Left kidney (tissue), 8 donors: ENCODE measurements at places on chromosomes 2 and 18.

DNA sequence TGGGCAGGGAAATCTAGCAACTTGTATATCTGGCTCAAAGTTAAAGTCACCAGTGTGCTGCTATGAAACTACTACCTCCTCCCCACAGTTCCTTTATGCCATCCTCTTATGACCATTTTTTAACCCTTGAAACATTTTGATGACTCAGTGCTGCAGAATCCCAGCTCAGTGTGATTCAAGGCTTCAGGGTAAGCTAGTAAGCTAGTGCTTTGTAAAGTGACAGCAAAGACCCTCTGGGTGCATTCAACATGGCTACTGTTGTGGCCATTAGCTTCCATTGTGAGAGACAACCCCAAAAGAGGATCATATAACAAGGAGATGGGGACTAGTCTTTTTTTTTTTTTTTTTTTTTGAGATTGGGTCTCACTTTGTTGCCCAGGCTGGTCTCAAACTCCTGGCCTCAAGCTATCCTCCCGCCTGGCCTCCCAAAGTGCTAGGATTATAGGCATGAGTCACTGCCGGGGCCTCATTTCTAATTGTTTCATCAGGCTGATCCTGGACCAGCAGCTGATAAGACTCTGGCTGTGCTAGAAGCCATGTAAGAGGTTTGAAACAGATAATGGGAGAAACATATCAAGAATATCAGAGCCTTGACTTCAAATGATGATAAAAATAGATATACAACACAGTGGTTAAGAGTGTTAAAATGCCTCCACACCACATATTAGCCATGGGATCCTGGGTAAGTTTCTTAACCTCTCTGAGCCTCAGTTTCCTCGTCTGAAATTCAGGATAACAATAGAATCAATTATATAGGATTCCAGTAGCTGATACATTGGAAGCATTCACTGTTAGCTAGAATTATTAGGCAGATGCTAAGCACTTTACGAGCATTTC is 65.7 kb upstream of the RTN4 start:
- no peak for DNase-seq

DNA sequence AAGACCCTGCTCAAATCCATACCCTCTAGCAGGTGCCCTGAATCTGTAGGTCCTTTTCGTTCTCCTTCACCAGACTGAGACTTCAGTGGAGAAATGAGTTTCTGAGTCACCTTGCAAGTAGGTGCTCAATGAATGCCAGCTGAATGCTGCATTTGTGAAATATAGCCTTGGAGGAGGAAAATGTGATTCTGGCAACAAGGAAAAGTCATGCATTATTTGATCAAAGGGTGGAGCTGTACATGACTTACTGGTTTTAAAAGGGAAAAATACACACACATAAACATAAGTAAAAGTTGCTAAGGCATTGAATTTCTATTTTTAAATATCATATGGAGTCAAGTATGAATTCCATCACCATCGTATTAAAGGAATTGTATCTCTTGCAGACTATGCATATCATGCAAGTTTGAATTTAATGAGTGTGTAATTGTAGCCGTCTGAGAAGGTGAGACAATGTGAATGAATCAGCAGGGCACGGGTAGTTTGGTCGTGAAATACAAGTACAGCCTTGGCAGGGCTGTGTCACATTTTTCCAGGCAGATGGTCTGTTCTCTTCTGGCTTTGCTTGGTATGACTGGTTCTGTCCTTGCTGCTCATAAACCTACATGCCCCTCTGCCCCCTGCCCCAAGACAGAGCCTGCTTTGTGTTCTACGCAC is 160.8 kb downstream of the COL6A3 start:
- DNase-seq = no peak

DNA sequence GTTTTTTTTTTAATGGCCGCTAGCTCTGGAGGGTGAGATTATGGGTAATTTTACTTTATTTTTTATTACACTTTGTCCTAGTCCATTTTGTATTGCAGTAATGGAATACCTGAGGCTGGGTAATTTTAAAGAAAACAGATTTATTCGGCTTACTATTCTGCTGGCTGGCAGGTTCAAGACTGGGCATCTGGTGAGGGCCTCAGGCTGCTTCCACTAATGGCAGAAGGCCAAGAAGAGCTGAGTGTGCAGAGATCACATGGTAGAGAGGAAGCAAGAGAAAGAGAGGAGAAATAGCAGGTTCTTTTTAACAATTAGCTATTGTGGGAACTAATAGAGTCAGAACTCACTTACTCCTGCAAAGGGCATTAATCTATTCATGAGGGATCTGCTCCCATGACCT is 52.4 kb upstream of the ARHGAP28 start:
- DNase-seq = no peak

- DNase-seq = peak; percentile 58
These were observed 59.0 kb upstream of the SALL3 start for GRCh38 chr18:78920456-78921138.

DNA sequence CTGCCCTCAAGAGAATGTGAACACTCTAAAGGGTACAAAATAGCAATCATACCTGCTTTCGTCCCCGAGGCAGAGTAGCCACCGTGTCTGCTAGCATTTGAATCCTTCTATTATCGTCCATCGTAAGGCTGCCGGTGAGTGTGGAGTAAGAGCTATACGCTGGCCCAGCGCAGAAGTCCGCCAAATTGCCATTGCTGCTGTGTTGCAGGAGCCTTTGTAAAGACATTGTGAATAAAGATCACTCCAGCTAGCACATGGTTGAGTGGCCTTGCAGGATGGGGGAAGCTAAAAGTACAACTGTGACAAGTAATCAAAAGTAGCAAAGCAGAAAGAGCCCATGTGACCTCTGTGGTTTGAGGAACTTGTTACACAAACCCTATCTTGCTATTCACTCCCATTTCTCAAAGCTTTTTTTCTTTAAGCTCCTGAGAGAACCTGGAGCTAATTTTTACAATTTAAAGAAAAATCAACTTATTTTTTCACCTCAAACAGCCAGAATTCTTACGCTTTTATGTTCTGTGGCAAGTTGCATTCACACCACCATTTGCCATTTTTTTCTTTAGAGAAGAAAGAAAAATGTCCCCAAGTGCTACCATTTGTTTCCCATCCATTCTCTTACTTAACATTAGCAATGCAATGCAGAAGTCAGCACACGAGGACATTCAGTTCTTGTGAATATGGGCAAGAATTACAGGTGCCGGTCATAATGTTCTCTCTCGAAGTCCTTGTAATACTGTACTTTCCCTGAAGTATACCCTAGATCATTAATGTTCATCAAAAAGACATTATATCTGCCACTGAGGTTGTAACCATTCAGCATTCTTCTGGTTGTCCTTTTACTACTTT is at the start of gene CYTIP:
Gene CYTIP (minus strand): TSS at position 295 of the 846 bp plus-strand sequence. CDS start 69 bp downstream, at position 226.
- no peak for DNase-seq

DNA sequence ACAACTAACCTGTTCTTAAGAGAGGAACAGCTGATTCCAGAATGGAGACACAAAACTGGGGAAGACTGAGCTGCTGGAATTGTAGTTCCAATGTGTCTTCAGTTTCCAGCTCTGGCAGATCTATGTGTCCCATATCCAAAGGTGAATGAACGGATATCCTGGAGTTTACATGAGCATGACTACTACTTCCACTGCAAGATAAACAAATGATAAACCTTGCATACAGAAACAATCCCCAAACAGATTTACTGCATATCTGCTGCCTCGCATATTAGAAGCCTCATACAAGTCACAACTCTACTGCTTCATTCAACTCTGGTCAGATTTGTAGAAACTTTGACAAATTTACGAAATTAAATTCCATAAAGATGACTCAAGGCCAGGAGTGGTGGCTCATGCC is 15.0 kb downstream of the RTTN start:
- DNase-seq = no peak

DNA sequence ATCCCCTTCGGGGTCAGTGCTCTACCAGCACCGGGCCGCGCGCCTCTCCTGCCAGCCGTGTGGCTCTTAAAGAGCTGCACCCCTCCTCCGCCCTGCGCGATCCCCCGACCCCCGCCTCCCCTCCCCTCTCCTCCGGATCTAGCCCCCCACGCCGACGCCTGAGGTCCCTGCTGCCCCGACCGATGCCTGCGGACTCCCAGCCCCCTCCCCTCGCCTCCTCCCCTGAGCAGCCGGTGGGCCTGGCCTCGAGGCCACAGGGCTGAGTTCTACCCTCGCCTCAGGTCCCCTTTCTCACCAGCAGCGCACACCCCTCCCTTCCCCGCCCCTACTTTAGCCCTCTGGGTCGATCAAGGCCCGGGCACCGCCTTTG is 5.8 kb upstream of the SIX3 start:
- DNase-seq = no peak
